ENCODE measurements at places on chromosomes 3 and 15.

DNA sequence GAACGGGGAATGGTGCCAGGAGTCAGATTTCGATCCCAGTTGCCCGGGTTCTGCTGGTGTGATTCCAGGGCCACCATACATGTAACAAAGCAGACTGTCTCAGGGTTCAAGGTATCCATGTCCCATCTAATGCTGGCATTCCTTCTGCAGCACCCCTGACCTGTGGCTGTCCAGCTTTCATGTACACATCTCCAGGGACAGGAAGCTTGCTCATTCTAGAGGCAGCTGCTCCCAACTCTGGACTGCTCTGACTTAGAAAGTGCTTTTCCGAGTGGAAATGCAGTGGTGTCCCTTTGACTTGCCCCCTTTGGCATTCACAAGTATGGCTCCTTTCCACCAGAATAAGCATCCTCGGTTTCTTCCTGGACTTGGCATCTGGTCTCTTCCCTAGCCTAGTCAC lies 30.9 kb downstream of the PML start:
- DNase-seq = no peak

DNA sequence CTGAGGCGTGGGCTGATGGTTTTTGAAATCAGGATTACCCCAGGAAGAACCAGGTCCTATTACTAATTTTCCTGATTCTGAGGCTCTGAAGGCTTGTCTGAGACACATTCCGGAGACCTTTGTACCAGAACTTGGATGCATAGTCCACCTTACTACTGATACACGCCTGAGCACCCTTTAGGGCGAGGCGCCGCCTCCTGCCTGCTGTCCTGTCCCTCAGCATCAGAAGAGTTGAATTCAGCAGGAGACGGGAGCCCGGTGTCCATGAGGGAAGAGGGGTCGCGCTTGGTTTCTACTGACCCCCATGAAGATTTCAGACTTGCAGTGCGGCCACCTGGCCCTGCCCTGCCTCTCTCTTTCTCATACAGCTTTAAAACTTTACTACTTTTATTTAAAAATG lies 49.9 kb downstream of the KLF13 start:
- no peak for DNase-seq

DNA sequence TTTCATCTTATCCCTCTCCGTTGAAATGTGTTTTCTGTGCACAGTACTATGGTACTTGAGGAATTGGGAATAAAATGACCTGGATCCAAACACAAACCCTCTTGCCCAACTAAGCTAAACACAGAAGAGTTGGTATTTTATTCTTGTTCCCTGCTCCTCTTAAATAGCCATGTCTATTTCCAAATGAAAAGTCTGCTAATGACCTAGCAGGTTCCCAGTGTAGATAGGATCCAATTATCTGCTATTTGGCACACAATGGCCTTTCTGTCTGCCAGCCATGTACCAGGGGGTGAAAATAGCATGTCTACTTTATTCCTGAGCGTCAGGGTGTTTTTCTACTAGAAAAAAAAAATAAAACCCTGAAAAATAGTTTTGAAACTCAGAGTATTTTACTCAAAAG lies 657.0 kb upstream of the NAALADL2 start:
- DNase-seq = no peak

DNA sequence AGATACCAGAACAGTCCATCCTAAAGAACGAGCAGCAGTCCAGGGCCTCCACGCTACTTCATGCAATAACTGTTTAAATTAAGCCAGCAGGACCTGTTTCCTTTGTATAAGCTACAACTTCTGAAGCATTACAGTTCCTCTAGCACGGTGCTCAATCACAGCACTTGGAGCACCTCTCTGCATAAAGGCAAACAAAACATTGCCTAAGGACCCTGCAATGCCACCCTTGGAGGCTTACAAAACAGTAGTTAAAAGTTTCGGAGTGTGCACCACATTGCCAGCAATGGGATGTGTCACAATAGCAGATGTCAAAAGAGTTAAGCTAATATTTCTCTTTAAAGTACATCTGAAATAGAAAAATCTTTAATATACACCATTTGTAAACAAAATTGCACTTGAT lies 2.6 kb upstream of the VPS39 start:
- DNase-seq = no peak

- DNase-seq = no peak
These were observed 256.2 kb downstream of the RORA start for GRCh38 chr15:60972866-60973265.

DNA sequence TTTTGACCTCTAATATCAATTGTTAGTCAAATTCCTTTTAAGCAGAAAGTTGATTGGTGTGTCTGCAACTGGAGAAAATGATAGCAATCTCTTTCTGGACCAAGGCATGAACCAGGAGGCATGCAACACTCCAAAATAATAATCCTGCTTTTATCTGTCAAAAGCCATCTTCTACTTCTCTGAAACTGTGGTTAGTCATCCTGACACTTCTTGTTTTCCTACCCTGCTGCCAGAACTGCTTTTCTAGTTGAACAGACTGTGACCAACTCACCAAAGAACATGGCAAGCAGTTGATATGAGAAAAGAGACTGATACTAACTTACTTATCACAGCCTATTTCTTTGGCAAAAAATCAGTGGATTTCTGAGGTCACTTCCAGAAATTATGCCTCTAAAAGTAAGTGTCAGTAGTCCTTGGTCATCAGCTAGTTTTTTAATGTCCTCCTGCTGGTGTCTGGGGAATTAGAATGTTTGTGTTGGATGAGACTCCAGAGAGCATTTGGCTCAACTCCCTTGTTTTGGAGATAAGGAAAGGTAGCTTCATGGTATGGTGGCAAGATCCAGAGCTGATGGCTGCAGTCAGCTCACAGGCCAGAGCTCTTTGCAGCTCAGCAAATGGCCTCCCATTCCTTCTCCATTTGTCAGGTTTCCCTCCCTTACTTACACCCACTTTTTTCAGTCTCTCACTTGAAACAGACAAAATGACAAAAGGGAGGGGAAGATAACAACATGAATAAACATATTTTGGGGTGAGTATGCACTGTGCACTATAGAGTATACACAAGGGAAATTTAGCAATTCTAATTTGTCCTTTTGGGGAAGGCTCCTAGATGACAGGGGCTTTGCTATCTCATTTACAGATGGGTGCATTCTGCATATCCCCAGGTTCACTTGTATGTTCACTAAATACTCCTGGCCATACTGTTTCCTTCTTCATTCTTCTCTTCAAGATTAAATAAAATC lies 7.0 kb downstream of the CRYGS start:
- no peak for DNase-seq

- no peak for DNase-seq
These were observed 1.1 kb upstream of the VIPR1 start for GRCh38 chr3:42501321-42501680.

DNA sequence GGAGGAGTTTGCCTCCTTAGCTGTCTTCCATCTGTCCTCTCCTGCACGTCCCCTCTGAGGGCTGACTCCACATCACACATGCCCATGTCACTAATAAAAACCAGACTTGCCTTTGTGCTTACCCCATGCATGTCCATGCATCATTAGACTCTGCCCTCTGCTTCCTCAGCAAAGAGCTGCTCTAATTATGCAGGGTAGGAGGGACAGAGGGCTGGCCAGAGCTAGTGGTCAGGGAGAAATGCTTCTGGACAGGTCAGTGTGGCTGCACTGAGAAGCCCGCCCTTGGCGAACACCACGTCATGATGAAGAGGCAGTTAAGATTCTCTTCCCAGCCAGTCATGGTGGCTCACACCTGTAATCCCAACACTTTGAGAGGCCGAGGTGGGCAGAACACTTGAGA lies 8.9 kb downstream of the CA12 start:
- no peak for DNase-seq

DNA sequence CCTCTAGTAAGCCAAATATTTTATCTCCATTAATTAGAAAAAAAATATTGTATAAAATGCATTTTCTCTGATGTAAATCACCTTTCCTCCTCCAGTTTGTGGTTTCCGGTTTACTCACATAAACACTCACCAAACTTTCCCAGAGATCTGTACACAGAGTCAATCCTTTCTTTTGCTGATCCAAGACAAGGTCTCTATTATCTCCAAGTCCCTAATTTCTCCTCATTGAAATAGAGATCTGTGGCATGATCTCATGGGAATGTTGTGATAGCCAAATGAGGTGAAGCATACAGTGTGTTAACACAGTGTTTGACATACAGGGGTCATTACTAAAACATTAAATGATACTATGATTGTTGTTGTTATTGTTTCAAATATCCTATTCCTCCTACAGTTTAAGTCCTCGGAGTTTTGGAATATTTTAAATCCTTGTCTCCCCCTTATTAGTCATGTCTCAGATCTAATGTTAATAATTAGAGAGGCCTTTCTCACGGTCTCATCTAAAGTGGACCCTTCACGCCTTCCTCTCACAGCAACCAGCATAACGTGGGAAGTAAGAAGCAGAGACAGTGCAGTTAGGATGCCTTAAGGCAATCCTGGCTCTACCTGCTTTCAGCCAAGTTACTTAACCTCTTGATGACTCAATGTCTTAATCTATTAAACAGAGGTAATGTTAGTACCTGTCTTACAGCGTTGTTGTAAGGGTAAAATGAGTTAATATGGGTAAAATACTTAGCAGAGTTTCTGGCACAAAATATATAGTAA lies 333.3 kb downstream of the GRM7 start:
- no peak for DNase-seq

GRCh38 chr3:139310474-139310933 lies 33.3 kb upstream of the MRPS22 start:
- DNase-seq = no peak

GRCh38 chr3:194534243-194534642 lies 47.4 kb upstream of the ATP13A3 start:
- no peak for DNase-seq

DNA sequence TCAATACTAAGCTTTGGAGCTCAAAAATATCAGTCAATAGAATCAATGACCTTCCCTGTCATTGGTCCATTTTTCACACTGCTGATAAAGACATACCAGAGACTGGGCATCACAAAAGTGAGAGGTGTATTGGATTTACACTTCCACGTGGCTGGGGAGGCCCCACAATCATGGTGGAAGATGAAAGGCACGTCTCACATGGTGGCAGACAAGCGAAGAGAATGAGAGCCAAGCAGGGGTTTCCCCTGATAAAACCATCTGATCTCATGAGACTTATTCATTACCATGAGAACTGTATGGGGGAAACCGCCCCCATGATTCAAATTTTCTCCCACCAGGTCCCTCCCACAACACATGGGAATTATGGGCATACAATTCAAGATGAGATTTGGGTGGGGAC lies 81.9 kb downstream of the ANXA2 start:
- no peak for DNase-seq

DNA sequence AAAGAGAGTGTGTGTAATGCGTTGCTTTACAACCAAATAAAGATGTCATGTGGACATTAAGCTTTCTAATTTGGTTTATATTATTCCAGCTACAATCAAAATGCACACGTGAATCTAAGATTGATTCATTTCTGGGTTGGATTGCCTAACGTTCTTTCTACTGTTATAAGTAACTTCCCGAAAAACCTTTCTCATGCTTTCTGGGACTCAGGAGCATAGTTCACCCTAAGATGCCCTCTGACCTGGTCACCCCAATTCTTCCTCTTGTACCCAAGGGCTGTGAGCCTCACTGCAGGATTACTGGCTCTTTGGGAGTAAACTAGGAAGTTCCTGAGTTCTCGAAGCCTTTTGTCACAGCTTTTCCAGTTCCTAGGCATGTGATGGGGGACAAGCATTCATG lies 12.7 kb upstream of the LMCD1 start:
- DNase-seq = no peak

DNA sequence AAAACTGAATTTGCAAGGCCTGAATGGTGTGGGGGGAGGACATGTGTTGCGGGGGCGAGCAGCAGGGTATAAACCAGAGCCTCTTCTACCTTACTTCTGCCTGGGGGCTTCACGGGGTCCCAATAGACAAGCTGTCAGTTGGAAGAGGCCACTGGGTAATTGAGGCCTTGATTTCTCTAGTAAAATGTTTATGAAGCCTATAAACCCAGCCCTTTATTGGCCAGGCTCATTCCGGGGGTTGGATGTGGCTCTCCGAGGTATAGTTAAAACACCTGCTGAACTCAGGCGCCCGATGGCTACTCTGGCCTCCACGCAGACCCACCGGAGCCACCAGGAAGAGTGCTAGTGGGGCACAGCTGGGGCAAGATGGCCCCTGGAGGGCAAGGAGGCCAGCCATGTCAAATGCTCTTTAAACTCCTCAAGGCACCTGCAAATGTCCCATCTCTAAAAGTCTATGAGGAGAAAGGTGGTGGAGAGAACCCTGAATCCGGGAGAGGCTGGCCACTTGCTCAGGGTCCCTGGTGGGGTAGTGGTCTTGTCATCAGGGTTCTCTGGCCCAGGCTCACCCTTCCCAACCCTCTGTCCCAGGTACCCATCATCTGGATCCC lies 34.3 kb downstream of the IGDCC3 start:
- DNase-seq = no peak

GRCh38 chr3:150150633-150151032 lies 179.9 kb upstream of the PFN2 start:
- no peak for DNase-seq

DNA sequence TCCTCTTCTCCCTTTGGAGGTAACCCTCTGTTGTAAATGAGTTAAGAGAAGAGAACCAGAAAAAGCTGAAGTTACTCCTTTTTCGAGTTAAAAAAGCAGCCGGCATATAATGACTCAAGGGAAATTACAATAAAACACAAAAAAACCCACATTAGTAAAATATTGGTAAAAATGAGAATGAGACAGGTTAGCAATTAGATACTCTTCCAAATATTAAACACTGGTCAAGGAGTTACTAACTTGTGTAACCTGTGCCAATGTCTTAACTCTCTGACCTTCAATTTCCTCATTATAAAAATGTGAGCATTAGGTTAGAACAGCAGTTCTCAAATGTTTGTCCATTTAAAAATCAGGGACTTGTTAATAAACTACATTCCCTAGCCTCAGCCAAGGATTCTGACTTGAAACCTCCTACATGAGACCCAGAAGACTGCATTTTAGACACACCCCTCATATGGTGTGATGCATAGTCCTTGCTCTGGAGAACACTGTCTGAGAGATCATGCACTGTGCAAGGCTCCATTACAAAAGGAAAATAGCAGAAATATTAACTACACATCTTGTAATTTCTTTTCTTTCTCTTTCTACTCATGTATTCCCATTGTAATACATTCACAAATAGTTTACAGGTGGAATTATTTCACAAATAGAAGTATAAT lies 42.7 kb upstream of the TOP2B start:
- no peak for DNase-seq

DNA sequence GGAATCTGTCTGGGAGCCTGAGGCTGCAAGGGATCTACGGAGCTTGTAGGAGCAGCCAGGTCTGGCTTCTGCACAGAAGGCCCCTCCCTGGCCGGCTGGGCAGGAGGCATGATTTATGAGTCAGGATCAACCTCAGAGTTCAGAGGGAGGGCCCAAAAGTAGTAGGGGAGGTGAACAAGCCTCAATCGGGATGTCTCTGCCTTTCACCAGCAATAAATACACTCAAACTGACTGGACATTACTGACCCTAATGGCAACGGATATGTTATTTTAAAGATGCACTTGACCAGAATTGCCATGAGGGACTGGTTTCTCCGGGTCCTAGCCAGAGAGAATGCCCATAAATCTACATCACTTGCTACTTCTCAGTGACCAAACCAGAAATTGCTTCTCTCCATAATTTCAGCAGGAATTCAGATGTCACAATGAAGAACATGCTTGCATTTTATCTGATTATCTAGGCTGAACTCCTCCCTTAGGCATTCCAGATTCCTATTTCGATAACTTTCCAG lies 109.6 kb upstream of the LMOD3 start:
- DNase-seq = no peak

All from stimulated activated CD8-positive, alpha-beta memory T cell treated with anti-CD3 and anti-CD28 coated beads, Interleukin-4, amount 100 ng/mL, for 1 hour (primary cell).